Stimulated activated CD8-positive, alpha-beta memory T cell treated with anti-CD3 and anti-CD28 coated beads, Interleukin-7, amount 100 ng/mL, for 24 hours (primary cell): ENCODE measurements at places on chromosomes 3 and 15.

GRCh38 chr3:42489116-42489936 lies 13.1 kb upstream of the VIPR1 start:
- no peak for DNase-seq

GRCh38 chr3:54968546-54969172 lies 40.8 kb upstream of the LRTM1 start:
- DNase-seq, result no peak

GRCh38 chr3:171860830-171861535 lies 17.8 kb downstream of the TMEM212 start:
- no peak for DNase-seq

- no peak for DNase-seq
Measured at GRCh38 chr3:128144512-128145187, 8.6 kb upstream of the EEFSEC start.

- DNase-seq, result no peak
Measured at GRCh38 chr3:194885766-194886165, 200.1 kb downstream of the FAM43A start.

DNA sequence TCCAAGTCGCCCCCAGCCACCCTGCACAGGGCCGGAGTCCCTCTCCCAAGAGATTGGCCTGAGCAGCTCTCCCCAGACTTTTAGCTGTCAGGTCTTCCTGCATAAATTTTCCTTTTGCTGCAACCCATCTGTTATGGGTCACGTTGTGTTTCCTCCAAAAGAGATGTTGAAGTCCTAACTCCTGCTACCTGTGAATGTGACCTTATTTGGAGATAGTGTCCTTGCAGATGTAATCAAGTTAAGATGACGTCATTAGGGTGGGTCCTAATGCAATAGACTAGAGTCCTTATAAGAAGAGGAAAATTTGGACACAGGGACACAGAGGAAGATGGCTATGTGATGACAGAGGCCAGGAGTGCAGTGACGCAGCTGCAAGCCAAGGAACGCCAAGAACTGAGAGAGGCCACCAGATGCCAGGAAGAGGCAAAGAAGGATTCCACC lies 13.2 kb upstream of the SLC6A6 start:
- DNase-seq, result no peak

GRCh38 chr3:127038923-127039581 lies 56.1 kb downstream of the PLXNA1 start:
- DNase-seq, result no peak

- no peak for DNase-seq
Measured at GRCh38 chr3:79968418-79968817, 200.6 kb upstream of the ROBO1 start.

DNA sequence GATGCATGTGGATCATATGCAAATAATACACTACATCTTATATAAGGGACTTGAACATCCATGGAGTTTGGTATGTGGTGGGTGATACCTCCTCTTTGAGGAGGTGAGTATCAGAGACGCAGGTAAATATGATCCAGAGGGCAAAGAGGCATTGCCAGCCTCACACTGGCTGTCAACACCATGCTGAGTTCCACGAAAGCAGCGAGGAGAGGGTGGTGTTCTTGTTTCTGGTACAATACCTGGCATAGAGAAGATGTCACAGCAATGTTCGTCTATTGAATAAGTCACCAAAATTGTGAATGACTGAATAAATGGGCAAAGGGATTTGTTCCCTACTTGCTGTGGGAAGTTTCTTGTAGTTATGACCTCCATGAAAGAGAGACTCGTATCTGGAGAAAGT lies 182.2 kb downstream of the SNRPN start:
- DNase-seq, result no peak

GRCh38 chr3:5115506-5116162 lies 6.5 kb upstream of the ARL8B start:
- DNase-seq, result no peak

DNA sequence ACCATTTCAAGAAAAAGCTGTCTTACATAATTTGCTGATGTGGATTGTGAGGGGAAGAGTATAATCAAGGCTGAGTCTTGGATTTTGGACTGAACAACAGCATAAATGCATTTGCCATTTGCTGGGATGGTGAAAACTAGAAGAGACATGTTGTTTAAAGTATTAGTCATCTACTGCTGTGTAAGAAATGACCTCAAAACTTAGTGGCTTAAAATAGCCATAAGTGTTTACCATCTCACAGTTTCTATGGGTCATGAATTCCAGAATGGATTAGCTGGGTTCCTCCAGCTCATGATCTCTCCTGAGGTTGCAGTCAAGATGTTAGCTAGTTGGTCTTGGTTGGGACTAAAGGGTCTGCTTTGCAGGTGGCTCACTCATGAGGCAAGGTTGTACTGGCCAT lies 66.2 kb downstream of the SCN11A start:
- no peak for DNase-seq

- DNase-seq, result no peak
Measured at GRCh38 chr3:131899021-131899420, 135.8 kb downstream of the CPNE4 start.

- no peak for DNase-seq
Measured at GRCh38 chr3:39122813-39123212, 15.3 kb downstream of the TTC21A start.

DNA sequence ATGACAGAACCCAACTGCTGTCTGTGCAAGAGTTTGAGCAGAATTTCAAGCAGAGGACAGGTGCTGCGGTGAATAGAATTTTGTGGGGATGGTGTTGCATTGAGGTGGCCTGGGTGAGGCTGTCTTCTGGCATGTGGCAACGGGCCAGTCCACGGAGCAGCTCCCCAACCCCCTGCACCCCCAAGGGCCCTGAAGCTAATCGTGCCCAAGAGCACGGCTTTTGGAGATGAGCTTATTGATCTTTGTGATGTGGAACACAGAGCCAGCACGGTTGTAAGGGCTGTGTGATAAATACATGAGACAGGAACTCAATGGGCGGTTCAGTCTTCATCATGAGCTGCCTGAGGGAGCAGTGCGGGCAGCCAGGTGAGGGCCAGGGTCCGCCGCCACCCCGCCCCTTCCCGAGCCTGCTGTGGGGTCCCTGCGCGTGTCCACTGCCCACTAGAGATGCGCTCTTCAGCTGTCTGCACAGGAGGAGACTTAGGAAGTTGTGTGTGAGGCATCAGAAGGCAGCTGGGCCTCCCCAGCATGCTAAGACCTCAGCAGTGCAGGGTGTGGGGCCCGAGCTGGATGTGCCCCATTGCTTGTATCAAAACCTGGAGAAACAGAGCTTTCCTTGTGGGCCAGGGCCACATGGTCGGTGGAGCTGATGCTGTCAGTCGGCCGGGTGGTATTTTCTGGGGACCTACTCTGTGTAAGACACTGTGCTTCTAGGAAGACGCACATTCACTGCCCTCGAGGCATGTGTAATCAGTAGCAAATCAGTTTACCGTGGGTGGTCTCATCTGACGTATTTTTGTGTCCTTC lies 90.5 kb downstream of the CHRNA7 start:
- DNase-seq, result no peak

DNA sequence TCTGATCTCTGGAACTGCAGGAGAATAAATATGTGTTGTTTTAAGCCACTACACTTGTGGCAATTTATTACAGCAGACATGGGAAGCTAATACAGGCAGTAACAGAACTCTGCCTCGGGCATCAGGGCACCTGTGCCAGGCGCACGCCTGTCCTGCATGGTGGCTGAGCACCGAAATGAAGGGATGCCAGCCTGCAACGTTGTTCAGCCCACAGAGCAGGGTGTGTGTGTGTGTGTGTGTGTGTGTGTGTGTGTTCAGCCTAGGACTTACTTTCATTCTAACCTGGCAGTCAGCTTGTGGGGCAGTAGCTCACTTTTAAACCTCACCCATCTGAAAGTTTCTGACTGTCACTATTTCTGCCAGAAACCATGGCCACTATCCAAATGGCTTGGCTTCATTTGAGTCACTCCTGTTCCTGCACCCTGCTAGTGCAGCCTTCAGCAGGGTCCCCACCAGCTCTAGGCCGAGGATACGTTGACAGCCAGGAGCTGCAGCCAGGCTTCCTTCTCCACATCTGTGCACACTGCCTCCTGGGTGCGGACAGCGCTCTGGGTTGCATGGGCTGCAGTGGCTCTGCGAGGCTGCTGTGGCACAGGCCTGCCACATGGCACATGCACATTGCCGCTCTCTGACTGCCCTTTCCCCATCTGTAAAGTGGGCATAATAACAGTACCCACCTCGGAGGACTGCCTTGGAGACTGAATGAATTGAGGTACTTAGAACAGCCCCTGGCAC lies 4.5 kb downstream of the UROC1 start:
- no peak for DNase-seq

DNA sequence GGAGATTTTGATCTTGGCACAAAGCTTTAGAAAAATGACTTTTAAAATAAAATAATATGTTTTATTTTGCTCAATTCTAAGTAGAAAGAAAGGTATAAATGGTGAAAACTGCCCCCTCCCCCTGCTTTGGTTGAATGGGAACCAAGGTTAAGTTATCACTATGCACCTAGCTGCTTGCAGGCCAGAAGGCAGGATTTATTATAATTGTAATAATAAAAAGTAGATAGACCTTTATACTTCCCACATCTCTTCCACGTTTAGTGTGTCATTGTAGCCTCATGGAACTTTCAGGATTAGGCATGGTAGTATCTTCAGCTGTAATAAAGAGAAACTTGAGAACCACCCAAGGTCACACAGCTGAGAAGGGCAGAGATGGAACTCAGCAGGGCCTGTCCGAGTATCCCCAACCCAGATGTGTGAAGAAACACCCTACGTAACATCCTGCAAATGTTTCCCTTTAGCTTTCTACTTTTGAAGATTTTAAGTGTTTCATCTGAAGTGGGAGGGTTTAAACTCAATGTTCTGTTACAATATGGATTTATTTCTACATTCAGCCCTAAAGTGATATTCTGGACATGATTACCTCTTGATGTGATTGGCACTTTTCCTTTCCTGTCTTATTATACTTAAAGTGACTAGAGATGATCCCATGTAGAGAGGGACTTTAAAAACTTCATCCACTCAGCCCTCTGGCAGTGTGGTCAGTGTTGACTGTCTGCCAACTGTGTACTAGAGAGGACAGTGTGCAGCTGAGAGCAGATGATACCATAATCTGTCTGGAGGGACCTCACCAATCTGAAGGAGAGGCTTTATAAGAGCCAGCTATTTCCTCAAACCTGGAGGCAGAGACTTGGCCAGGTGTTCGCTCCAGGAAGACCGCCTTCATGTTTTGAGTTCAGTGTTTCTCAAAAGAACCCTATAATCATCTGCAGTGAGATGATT lies 282.5 kb upstream of the TRIM42 start:
- no peak for DNase-seq

- DNase-seq, result no peak
Measured at GRCh38 chr3:140122183-140122582, 187.2 kb downstream of the CLSTN2 start.

DNA sequence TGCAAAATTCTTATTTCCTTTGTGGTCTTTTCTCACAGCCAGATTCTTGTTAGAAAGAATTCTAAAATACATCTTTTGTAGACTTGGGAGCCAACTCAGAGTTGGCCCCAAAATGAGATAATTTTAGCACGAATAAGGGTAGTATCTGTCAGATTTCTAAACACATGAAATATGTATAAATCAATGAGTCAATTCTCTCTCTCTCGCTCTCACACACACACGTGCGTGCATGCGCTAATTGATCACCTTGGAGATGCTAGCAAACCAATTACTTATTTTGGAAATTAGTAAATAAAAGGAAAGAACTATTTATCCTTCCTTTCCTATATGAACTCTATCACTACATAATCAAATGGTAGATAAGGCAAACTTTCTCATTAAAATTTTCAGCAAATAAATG lies 32.9 kb upstream of the PIK3R4 start:
- no peak for DNase-seq

DNA sequence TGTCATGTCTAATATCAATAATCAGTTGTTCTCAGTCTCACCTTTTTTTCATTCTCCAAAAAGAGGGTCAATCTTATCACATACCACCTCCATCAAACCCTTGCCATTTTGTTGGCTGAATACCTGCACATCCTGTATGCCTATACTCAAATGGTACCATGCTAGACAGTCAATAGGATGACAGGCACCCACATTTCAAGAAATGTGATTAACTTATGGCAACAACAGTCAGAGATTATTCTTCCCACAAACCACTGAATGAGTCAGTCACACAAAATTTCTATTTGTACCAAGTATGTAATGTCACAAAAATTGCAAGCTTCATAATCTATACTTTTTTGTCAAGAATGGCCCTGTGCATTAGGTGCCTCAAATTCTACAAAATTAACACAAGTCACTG lies 5.1 kb upstream of the SLC27A2 start:
- DNase-seq, result no peak

GRCh38 chr15:59199626-59200465 lies 6.8 kb upstream of the LDHAL6B start:
- DNase-seq, result no peak

- no peak for DNase-seq
Measured at GRCh38 chr3:50289130-50289529, 3.1 kb downstream of the IFRD2 start.

- no peak for DNase-seq
Measured at GRCh38 chr3:16536996-16537395, 23.5 kb upstream of the RFTN1 start.
